CD8-positive, alpha-beta memory T cell (primary cell): ENCODE measurements at places on chromosomes 16 and 17.

DNA sequence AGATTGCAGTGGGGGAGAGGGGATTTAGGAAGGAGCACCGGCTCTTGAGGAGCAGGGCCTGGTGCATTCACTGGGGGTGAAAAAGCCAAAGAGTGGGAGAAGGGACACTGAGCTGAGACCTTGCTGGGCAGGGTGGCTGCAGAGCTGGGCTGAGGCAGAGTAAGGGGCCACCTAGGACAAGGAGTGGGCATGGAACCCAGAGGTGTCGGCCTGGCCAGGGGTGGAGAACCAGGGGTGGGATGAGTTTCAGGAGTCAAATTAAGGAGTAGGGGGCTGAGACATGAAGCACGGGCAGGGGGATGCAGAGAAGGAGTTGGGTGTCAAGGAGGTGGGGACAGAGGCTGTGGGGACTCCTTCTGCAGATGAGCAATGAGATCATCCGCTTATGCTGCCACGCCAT lies 20.1 kb downstream of the DNAH2 start:
- no peak for DNase-seq

GRCh38 chr17:50108556-50108955 lies 13.4 kb downstream of the PDK2 start:
- DNase-seq, result no peak

DNA sequence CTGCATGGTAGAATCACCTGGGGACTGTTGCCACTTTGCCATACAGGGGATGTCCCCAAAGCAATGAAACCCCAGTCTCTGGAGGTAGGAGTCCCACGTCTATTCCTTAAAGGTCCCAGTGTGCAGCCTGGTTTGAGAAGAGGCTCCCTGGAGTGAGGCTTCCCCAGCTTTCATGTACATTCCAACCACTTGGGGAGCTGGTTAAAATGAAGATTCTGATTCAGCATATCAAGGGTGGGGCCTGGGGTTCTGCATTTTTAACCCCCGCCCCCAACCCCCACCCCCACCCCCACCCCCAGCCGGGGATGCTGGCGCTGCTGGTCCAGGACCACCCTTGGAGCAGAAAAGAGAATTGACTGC lies 241.2 kb downstream of the FOXL1 start:
- DNase-seq, result no peak

DNA sequence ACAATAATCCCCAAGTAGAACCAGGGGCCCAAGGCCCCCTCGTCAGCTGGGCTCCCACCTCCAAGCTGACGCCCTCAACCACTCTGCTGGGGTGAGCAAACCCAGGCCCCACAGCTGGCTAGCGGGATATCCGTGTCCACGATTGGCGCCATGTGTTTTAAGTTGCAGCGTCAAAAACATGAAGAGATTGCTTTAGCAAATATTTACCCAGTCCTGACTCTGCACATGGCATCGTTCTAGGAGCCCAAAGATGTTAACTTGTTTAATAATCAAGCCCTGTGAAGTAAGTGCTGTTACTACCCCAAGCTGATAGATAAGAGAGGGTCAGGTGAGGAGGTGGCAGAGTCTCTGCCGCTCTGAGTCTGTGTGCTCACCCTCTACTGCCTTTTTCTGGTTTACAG lies 344 bp upstream of the SEPTIN12 start:
- DNase-seq, result no peak

DNA sequence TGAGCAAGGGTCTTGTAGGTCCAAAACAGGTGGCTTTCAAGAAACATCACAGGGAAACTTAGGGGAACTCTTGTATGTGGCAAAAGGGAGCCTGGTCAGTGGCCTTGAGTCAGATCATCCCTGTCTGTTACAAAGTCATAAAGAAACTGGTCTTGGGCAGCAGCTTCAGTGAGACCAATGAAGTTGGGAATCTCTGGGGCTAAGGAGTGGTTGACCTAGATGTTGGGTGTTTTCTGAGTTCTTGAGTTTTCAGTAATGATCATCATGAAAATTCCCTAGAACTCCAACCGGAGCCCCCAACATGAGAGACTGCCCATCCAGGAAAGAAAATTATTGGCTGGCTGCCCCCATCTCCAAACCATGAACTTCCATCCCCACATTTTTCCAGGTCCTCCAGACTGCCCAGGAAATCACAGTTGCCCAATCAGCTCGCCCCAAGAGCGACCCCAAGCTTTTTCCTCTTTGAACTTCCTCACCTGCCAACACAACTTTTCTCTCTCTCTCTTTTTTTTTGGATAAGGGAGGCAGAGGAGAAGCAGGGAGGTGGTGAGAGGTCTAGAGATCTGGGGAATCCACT lies 3.9 kb downstream of the CCR7 start:
- DNase-seq, result no peak

DNA sequence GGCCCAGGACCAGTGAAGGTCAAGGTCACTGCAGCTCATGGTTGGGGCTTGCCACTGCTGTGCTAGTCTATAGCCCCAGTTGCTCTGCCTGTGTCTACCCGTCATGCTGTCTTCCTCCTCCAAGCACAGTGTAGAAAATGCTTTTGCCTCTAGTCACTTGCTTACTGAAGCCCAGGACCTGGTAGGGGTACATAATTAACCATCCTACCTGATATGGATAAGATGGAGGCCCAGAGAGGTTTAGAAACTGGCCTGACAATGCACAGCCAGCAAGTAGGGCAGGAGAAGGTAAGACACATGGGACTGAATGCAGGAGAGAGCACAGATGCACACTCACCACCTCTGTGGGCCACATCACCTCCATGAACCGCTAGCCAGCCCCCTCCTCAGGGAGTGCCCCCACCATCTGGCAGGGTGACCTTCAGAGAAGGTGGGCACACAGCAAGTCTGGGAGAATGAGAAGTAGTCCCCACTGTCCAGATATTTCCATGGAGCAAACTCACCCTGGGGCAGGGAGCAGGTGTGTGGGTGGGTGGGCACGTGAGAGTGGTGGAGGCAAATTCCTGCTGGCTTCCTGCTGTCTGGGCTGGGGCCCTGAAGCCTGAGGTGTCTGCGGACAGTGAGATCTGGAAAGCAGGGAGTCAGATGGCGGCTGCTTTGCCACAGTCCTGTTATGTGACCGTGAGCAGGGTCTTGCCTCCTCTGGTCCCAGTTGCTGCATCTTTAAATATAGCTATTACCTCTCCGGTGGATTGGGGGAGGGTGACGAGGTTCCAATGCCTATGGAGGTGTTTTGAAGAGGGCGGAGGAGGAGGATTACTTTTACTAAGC lies 1.0 kb downstream of the CX3CL1 start:
- no peak for DNase-seq

GRCh38 chr17:21370430-21370829 lies 5.7 kb upstream of the KCNJ12 start:
- DNase-seq, result no peak

GRCh38 chr16:63882576-63882975 lies 1239.3 kb downstream of the CDH11 start:
- DNase-seq, result no peak

DNA sequence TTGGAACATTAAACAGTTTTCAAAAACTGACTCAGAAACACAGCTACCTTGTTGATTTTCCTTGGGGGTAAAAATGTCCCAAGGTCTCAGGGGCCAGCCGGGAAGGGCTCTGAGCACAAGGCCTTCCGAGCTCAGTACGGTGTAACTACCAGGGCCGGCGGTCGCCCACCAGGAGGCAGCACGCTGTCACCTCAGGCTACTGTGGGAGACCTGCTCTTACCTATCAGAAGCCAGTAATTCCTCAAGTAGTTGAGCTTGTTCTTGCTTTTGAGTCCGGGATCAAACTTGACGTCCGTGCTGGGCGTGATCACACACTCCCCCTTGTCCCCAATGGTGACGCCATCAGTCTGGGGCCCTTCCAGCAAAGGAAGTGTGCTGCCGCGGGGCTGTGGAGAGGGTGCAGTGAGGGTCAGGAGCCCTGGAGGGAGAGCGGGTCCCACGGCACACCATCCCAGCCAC lies 43.4 kb upstream of the ICAM2 start:
- peak; percentile 52 for DNase-seq

GRCh38 chr16:58389724-58390123 lies 2.5 kb upstream of the GINS3 start:
- no peak for DNase-seq

GRCh38 chr17:10205549-10206185 lies 7.3 kb upstream of the GAS7 start:
- no peak for DNase-seq

DNA sequence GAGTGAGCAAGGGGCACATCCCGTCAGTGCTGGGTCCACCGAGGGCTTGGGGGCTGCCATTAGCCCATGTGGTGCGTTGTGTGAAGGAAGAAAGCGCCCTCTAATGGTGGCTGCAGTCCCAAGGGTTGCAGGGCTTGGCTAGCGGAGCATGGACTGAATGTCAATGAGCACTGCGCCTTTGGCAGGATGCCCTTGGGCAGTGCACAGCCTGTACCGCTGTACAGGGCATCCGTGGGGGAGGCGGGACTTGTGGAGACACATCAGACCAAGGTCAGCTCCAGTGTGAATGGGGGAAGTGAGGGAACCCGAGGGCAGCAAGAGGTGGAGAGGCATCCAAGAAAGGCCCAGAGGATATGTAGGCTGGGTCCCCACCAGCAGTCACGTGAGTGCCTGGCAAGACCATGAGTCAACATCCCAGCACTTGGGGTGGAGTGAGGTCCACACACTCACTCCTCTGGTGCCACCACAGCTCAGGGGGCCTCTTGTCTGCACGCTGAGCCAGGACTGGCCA lies 75.5 kb upstream of the MED9 start:
- DNase-seq, result no peak

DNA sequence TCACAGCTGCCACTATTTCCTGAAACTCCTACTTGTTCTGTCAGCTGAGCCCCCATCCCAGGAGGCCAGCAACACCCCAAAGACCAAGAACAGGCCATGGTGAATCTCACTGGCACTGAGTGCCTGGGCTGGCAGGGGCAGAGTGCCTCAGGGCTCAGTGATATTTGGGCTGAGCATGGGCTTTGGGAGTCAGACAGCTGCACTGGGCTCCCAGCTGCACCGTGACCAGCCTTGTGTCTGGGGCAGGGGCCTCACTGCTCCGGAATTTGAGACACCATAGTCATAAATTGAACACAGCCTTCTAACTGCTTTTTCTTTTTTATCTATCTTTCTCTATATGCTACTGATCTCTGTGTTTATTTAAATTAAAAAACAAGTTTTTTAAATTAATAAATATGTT lies 1744.2 kb downstream of the TP53TG3F start:
- no peak for DNase-seq
